Activated CD4-positive, alpha-beta T cell treated with anti-CD3 and anti-CD28 coated beads, Interleukin-2, amount 50 U/mL, for 1 hour (primary cell): ENCODE measurements at places on chromosomes 1 and 21.
A peak's percentile ranks its signal among the peaks of the same experiment; 100 is the strongest.

- no peak for DNase-seq
These were observed 77.5 kb downstream of the ARHGEF16 start for GRCh38 chr1:3531928-3532327.

GRCh38 chr1:57024855-57025254, 59.0 kb upstream of the C8B start:
- DNase-seq, result no peak

DNA sequence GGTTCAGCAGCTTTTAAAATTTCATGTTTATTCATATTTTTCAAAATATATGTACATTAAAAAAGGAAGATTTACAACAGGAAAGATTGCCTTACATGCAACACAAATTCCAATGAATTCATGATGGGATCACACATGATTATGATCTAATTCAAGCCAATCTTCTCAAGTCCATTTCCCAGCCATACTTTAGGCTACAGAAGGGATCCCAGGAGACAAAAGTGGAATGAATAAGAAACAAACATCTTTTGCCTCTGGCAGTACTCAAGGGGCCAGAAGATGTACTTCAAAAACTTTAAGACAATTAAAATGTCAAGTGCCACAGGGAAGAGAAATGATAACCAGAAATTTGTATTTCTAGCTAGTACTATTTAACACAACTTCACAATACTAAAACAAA, 10.2 kb upstream of the SH2D5 start:
- DNase-seq, result no peak

GRCh38 chr21:38159355-38159754, 97.4 kb upstream of the KCNJ15 start:
- peak; percentile 47 for DNase-seq

DNA sequence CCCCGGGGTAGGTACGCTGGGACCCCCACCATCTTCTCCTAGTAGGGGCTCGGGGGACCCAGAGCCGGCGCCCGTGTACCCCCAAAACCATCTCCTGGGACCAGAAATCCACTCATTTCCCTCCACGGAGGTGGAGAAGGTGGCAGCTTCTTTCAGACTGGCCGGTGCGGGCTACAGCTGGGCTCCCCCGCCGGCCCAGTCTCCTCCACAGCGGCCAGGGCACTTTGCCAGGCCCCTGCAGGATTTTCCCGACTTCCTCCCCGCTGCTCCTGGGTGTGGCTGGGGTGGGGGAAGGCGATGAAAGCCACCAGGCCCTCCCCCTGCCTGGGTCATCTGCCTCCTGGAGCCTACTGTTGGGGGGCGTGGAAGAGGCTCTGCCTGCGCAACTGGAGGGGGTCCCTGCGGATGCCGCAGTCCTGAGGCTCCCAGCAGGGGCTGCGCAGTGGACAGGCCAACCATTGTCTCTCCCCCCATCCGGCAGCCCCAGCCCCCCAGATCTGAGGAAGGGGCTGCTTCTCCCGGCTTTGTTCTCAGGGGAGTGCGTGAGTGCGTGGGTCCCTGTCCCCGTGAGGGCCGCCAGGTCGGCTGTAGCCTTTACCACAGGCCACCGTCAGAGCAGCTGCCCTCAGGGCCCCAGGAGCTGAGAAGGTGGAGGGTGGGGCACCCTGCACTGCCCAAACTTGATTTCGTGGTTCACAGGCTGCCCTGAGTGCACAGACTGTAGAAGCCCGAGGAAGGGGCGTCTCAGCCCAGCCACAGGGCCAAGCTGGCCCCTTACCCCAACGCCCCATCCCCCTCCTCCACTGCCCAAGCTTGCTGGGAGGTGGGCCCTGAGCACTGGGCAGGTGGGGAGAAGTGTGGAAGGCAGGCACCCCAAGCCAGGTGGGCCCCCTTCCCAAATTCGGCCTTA, 1.3 kb downstream of the AGRN start:
- no peak for DNase-seq

GRCh38 chr1:221672239-221672645, 69.6 kb downstream of the DUSP10 start:
- no peak for DNase-seq

GRCh38 chr1:40847023-40847745, 15.0 kb downstream of the CITED4 start:
- DNase-seq, result no peak

DNA sequence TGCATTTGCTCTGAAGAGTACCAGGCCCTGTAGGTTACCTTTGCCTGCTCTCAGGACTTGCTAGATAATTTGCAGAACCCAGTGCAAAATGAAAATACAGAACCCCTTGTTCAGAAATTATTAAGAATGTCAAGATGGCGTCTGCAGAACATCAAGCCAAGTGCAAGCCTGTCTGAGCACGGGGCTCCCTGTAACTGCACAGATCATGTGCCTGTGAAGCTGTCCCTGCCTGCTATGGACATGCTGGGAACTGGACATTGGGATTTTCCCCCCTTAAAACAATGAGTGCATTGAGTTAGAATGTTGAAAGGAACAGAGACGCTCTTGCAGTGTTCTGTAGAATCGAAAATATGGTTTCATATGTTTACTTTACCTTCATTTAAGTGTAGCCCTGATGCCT, 2.9 kb downstream of the CLDN14 start:
- no peak for DNase-seq

DNA sequence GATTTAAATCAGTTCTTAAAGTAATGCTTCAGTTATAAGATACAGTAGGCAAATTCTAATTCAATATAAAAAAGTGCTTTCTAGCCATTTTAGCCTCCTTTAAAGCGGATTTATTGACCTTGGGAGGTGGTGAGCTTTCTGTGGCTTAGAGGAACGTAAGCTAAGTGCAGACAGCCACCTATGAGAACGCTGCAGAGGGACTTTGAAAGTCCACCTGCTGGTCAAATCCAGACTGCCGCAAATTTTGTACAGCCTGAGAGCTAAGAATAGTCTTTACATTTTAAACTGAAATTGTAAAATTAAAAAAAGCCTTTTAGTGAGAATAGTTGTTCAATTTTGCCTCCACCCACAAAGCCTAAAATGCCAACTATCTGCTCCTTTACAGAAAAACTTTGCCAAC, 67.0 kb upstream of the SSX2IP start:
- DNase-seq, result no peak

DNA sequence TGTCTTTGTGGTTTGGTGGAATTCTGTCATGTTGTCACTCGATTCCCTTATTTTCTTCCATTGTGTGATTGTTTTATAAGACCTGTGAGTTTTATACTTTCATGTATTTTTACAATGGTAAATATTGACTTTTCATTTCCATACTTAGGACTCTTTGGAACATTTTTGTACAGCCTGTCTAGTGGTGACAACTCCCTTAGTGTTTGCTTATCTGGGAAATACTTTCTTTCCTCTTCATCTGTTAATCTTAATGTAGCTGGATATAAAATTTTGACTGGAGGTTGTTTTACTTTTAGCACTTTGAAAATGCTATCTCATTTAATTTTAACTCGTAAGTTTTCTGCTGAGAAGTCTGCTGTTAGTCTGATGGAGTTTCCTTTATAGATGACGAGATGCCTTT, 310.5 kb downstream of the NUF2 start:
- DNase-seq, result no peak

- no peak for DNase-seq
These were observed 389.8 kb downstream of the VAV3 start for GRCh38 chr1:107575226-107575625.

- DNase-seq, result peak; percentile 38
These were observed at the start of gene BEND5 for GRCh38 chr1:48776393-48777218. TSS of gene BEND5 (minus strand) at chr1:48776891. CDS start at chr1:48776831, 60 bp downstream.

DNA sequence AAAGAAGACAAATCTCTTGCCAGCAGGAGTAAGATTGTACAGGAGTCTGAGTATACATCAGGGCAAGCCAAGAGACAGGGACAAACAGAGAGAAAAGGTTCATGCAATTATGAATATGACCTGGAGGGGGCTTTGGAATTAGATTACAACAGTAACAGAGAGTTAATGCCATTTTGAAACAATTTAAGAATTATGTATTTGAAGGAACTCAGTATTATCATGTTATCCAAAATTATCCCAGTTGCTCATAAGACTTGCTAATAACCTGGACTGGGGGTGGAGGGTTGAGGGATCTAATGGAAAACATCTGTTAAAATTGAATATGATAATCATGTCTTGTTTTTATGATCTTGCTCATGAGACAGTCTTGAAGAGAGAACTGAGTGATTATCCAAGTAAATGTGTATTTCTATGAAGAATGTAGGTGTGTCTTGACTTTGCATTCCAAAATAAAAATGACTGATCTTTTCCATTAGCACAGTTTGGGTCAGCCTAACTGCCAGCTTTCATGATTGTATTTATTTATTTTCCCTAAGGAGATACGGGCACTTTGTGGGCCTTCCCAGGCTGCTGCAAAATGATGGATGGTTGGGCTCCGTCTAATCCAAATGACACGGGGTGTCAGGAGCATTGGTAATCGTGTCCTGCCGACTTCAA, 117.7 kb downstream of the ERG start:
- DNase-seq, result no peak
